Activated CD4-positive, alpha-beta T cell treated with anti-CD3 and anti-CD28 coated beads, Interleukin-2, amount 50 U/mL, for 4 hours (primary cell): ENCODE measurements at places on chromosomes 2 and 18.

DNA sequence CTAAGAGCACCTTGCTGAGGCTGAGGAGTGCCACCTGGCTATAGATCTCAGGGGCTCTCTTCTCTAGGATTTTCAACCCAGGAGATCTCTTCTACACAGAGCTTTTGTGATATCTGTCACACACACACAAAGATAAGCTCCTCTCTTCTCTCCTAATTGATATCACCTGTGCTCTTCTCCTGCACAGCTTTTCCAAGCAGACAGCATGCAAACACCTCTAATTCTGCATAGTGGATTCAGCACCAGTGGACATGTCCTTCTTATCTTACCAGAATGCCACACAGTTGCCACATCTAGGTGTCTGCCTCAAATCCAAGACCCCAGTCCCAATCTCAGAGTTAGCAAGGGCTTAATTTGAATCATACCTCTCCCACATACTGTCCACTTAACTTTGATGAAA, 43.9 kb downstream of the LRATD1 start:
- no peak for DNase-seq

- peak; percentile 77 for DNase-seq
These were observed 95.6 kb downstream of the TNFRSF11A start for GRCh38 chr18:62420513-62421209.

DNA sequence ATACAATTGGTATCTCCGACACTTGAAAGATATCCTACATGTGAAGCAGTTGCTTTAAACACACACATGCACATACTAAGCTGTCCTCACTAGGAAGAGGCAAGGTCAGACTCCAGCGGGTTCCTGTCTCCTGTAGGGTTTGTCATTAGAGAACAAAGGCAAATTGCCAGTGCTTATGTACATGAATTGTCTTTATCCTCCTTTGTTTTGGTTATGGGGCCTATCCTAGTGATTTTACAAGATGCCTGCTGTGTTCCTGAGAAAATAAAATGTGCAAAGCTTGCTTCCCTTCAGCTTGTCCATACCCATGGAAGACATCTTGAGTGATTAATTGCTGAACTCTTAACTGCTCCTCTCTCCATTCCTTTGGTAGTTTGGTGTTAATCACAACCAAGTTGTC, 86.7 kb upstream of the SLC39A10 start:
- DNase-seq: no peak

GRCh38 chr2:72205504-72205881, 57.8 kb upstream of the CYP26B1 start:
- DNase-seq: no peak

- no peak for DNase-seq
These were observed 86.6 kb downstream of the VWC2L start for GRCh38 chr2:214497489-214497888.

- no peak for DNase-seq
These were observed 21.3 kb downstream of the PLEK start for GRCh38 chr2:68386365-68386764.

- DNase-seq: no peak
These were observed 3.7 kb downstream of the CYB5A start for GRCh38 chr18:74288041-74288440.

DNA sequence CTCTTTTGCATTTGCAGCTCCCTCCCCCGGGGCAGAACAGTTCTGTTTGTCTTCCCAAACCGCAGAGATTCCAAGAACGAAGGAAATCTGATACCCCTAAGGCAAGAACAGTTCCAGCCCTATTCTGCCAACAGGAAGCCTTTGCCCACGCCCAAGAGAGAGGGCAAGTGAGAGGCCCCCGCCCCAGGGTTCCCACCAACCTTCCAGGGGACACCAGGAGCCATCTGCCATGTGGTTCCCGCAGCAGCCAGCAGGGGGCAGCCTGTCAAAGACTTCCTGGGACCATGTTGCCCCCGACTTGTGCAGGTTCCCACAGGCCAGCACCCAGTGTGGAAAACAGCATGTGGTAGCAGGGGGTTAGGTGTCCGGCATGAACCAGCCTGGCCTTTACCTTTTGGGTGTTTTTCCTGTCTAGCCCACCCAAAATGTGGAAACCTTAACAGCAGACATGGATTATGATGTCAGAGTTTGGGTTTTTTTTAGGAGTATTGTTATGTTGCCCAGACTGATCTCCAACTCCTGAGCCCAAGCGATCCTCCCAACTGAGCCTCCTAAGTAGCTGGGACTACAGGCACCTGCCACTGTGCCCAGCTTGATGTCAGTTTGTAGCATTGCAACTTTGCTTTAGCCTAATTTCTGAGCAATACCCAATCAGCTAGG, 21.7 kb upstream of the EFHD1 start:
- DNase-seq: peak; percentile 56
